Placental epithelial cell (primary cell): ENCODE measurements at places on chromosomes 2 and 18. TPM values are rescaled to one million over a fixed set of nuclear protein-coding genes. Genes with fewer than 3 reads are reported as not detected.

The SKOR2 gene
- not detected in 2 replicates for total RNA-seq

The RAPGEF4 gene
- 1.3 and 2.0 TPM in 2 replicates for total RNA-seq

The GALNT14 gene
- total RNA-seq = not detected in 2 replicates

The DSG2 gene
- total RNA-seq = 203 and 237 TPM in 2 replicates

The KIAA2012 gene
- total RNA-seq = under 0.01 TPM in 1 of 2 replicates, not detected in the other

The KCNS3 gene
- under 0.01 and 0.11 TPM in 2 replicates for total RNA-seq

The ST8SIA5 gene
- total RNA-seq = not detected in 2 replicates

The DSC3 gene
- 344 and 521 TPM in 2 replicates for total RNA-seq

The MYO7B gene
- total RNA-seq = under 0.01 and 1.2 TPM in 2 replicates

The LAPTM4A gene
- 316 and 372 TPM in 2 replicates for total RNA-seq

The SPATA3 gene
- total RNA-seq = not detected in 2 replicates

The CD8B2 gene
- 0.11 TPM in 1 of 2 replicates, not detected in the other for total RNA-seq

The ANAPC1 gene
- total RNA-seq = 39.7 and 49.9 TPM in 2 replicates

The POTEC gene
- not detected in 2 replicates for total RNA-seq

The DSG3 gene
- total RNA-seq = 32.2 and 43.5 TPM in 2 replicates

The DOK6 gene
- under 0.01 TPM in 1 of 2 replicates, not detected in the other for total RNA-seq

The CSRNP3 gene
- total RNA-seq = 2.3 and 7.5 TPM in 2 replicates

The ACMSD gene
- not detected in 2 replicates for total RNA-seq

The PAX3 gene
- total RNA-seq = not detected in 2 replicates

The FAP gene
- 62.0 and 62.9 TPM in 2 replicates for total RNA-seq

The ANKRD36C gene
- 58.9 and 82.4 TPM in 2 replicates for total RNA-seq
